SK-N-SH (cell line): ENCODE measurements at places on chromosomes 7 and 10. TPM values are rescaled to one million over a fixed set of nuclear protein-coding genes. Genes with fewer than 3 reads are reported as not detected.

DNA sequence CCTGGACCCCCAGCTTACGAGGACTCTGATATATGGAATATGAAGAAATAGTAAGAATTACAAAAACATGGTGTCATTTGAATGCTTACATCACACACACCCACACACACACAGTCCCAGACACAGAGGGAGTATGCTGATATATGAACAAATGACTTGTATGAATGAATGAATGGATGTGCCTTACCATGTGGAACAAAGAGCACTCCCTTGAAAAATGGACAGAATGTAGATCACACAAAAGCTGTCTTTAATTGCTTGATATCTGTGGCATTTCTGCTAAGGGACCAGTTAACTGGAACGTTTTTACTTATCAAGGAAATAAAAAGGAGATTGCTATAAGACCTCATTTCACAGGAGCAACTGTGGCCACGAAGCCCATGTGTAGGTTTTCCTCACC is 46.0 kb downstream of the PRTFDC1 start:
- H3K27me3 ChIP-seq: no peaks in the 10 kb centered on the region
- no peak for DNase-seq
- H3K4me1 ChIP-seq: peaks cover 3% of the 10 kb centered on the region; the same call in 1 of the 2 replicates
- H3K4me3 ChIP-seq: no peak overlapping the region

GRCh38 chr7:95527776-95528250 is 42.1 kb downstream of the ASB4 start:
- H3K4me1 ChIP-seq: no peaks in the 10 kb centered on the region
- no peak for DNase-seq
- no peaks in the 10 kb centered on the region for H3K36me3 ChIP-seq
- H3K27ac ChIP-seq: no peak overlapping the region

- H3K36me3 ChIP-seq: no peaks in the 10 kb centered on the region; the same call in 1 of the 2 replicates
- no peaks in the 10 kb centered on the region for H3K27me3 ChIP-seq
- no peak for DNase-seq
- H3K27ac ChIP-seq: no peak overlapping the region
Measured at GRCh38 chr7:132095111-132095765, 481.0 kb downstream of the PLXNA4 start.

DNA sequence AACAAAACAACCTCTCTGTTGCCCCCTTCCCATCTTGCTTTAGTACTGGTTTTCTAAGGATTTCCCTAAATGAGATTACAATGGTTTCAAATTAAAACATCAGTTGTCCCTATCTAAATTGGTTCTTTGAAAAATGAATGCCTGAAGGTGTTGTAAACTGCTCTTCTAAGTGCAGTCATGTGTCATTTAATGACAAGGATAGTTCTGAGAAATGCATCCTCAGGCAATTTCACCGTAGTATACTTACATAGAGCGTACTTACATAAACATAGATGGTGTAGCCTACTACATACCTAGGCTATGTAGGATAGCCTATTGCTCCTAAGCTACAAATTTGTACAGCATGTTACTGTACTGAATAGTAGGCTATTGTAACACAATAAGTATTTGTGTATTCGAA is 278.1 kb downstream of the MAGI2 start:
- no peaks in the 10 kb centered on the region for H3K36me3 ChIP-seq
- DNase-seq: no peak
- no peaks in the 10 kb centered on the region for H3K27me3 ChIP-seq
- H3K27ac ChIP-seq: no peak overlapping the region
- H3K4me1 ChIP-seq: no peaks in the 10 kb centered on the region
- H3K4me3 ChIP-seq: no peak overlapping the region

GRCh38 chr7:100544967-100545359 is 6.0 kb downstream of the AGFG2 start:
- H3K27me3 ChIP-seq: no peaks in the 10 kb centered on the region
- H3K4me1 ChIP-seq: peaks cover 44% of the 10 kb centered on the region
- H3K27ac ChIP-seq: peak overlapping the region; percentile 89
- H3K4me3 ChIP-seq: no peak overlapping the region
- no peak for DNase-seq

DNA sequence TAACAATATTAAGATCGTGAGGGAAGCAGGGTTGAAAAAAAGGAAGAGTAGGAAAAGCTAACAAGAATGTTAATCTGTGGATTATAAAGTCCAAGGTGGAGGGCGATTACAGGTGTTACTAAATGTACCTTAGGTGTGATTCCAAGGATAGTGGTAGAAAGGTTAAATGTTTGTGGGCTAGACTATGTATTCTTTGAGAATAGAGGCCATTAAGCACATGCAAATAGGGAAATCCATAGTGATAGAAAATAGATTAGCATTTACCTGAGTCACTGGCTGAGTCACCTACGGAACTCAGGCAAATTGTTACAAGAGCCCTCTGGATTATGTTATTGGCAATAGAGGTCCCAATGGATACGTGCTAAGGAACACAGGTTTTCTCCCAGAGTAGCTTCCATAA is 9.0 kb downstream of the MGAM2 start:
- peaks cover 34% of the 10 kb centered on the region; the same call in 1 of the 2 replicates for H3K27me3 ChIP-seq
- no peak for DNase-seq

- peaks cover 34% of the 10 kb centered on the region for H3K4me1 ChIP-seq
- no peak overlapping the region for H3K27ac ChIP-seq
- H3K4me3 ChIP-seq: no peak overlapping the region
- DNase-seq: no peak
- H3K27me3 ChIP-seq: no peaks in the 10 kb centered on the region
Measured at GRCh38 chr10:24446739-24447138, 237.8 kb downstream of the KIAA1217 start.

- H3K4me1 ChIP-seq: no peaks in the 10 kb centered on the region
- DNase-seq: no peak
- H3K27me3 ChIP-seq: no peaks in the 10 kb centered on the region
- H3K4me3 ChIP-seq: no peak overlapping the region
Measured at GRCh38 chr10:72637398-72637857, 11.5 kb upstream of the MICU1 start.

DNA sequence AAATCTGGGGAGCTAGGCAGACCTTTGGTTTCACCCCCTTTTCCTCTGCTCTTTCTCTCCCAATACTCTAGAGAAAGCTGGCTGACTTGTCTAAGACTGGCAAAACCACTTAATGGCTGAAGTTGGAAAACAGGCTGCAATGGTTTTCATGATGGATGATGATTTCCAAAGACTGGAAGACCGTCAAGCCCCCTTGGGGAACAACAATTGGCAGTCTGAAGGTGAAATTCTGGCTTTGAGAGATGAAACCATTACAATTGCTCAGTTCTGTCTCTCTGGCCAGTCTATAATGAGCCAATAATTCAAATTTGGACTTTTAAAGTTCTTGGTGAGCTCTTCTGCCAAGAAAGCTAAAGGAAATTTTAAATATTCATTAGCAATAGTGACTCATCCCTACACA is 680.5 kb downstream of the PARD3 start:
- H3K4me3 ChIP-seq: no peak overlapping the region
- no peaks in the 10 kb centered on the region for H3K36me3 ChIP-seq
- peak overlapping the region; percentile 31; the same call in 1 of the 2 replicates for H3K27ac ChIP-seq
- H3K27me3 ChIP-seq: no peaks in the 10 kb centered on the region

DNA sequence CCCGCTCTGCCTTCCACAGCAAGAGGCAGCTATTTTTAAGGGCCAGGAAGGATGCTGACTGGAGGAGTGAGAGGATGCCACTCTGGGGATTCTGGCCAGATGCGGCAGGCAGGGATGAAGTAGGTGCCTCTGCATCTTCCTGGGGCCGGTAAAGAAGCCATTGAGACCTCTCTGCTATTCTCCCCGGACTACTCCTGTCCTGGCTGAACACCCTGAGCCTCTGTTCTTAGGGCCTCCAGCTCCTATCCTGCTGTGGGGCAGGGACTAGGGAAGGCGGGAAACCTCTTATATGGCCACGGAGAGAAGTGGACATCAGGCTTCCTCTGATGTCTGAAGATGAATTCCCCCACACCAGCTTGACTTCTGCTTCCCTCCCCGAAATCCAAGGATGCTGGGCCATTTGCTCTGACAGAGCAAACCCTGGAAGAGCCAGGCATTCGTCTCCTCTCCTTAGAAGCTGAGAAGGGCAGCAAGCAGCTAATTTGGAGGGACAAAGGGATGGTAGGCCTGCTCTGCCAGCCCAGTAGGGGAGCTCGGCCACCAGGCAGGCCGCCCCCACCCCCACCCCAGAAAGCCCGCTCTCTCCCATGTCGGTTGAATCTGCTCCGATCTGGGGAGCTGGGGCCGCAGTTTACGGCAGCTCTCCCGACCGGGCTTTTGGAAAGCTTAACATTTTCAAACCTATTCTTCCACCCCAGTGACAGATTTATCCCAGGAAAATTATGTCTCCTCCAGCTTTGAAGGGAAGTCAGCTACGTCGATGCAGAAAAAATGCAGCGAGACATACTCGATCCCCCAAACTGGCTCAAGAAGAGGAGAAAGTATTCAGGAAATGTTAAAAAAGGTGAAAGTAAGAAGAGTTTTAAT is 2.8 kb downstream of the FGF8 start:
- H3K27me3 ChIP-seq: no peaks in the 10 kb centered on the region
- no peak overlapping the region for H3K27ac ChIP-seq
- no peaks in the 10 kb centered on the region for H3K4me1 ChIP-seq
- H3K36me3 ChIP-seq: no peaks in the 10 kb centered on the region; the same call in 1 of the 2 replicates

GRCh38 chr10:75127471-75127870 is 16.0 kb downstream of the SAMD8 start:
- H3K4me3 ChIP-seq: no peak overlapping the region
- H3K36me3 ChIP-seq: peaks cover 3% of the 10 kb centered on the region; the same call in 1 of the 2 replicates
- H3K27ac ChIP-seq: peak overlapping the region; percentile 42; the same call in 1 of the 2 replicates
- no peak for DNase-seq

GRCh38 chr7:18347170-18347569 is 148.4 kb upstream of the HDAC9 start:
- no peak for DNase-seq
- H3K27ac ChIP-seq: no peak overlapping the region
- no peaks in the 10 kb centered on the region; the same call in 1 of the 2 replicates for H3K27me3 ChIP-seq
- no peak overlapping the region for H3K4me3 ChIP-seq

GRCh38 chr7:24732646-24733413 is 24.4 kb downstream of the GSDME start:
- DNase-seq: no peak
- H3K27me3 ChIP-seq: no peaks in the 10 kb centered on the region
- H3K4me3 ChIP-seq: no peak overlapping the region

GRCh38 chr7:149662591-149663095 is 110.7 kb downstream of the ZNF467 start:
- no peaks in the 10 kb centered on the region for H3K4me1 ChIP-seq
- H3K36me3 ChIP-seq: no peaks in the 10 kb centered on the region
- H3K27me3 ChIP-seq: no peaks in the 10 kb centered on the region
- no peak overlapping the region for H3K4me3 ChIP-seq
- no peak overlapping the region for H3K27ac ChIP-seq

- H3K27ac ChIP-seq: peak overlapping the region; percentile 76
- H3K4me3 ChIP-seq: no peak overlapping the region
- H3K27me3 ChIP-seq: no peaks in the 10 kb centered on the region
- no peak for DNase-seq
- no peaks in the 10 kb centered on the region for H3K36me3 ChIP-seq
Measured at GRCh38 chr7:17661982-17662585, 278.2 kb downstream of the SNX13 start.

GRCh38 chr10:123380491-123381085 is 226.4 kb downstream of the BUB3 start:
- no peaks in the 10 kb centered on the region; the same call in 1 of the 2 replicates for H3K4me1 ChIP-seq
- H3K4me3 ChIP-seq: no peak overlapping the region
- no peaks in the 10 kb centered on the region for H3K36me3 ChIP-seq
- H3K27ac ChIP-seq: no peak overlapping the region
- DNase-seq: peak; percentile 58
- no peaks in the 10 kb centered on the region for H3K27me3 ChIP-seq

GRCh38 chr10:109972372-109973001 is 35.3 kb upstream of the ADD3 start:
- no peak for DNase-seq
- peaks cover 70% of the 10 kb centered on the region for H3K4me1 ChIP-seq
- no peak overlapping the region for H3K4me3 ChIP-seq
- no peaks in the 10 kb centered on the region for H3K27me3 ChIP-seq
- no peaks in the 10 kb centered on the region for H3K36me3 ChIP-seq
- H3K27ac ChIP-seq: peak overlapping the region; percentile 81

DNA sequence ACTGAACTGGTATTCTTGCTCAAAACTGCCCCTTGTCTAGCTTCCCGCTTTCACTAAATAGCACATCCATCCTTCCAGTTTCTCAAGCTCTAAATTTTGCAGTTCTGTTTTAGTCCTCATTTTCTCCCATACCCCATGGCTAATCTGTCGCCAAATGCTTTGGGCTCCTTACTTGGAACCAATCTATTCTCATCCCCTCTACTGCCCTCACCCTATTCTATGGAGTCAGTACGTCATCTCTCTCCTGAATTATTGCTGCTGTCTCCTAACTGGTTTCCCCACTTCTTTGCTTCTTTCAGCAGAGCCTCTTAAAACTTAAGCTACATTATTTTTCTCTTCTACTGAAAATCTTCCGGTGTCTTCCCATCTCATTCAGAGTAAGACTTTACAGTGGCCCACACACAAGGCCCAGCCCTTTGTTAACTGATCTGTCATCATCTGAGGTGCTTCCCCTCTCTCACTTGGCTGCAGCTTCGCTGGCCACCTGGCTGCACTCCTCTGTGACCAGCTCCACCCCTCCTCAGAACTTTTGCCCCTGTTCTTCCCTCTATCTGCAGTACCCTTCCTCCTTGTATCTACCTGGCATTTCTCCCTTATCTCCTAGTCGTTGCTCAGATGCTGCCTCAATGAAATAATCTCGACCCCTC is 9.9 kb downstream of the STARD3NL start:
- no peak for DNase-seq
- H3K4me3 ChIP-seq: no peak overlapping the region

DNA sequence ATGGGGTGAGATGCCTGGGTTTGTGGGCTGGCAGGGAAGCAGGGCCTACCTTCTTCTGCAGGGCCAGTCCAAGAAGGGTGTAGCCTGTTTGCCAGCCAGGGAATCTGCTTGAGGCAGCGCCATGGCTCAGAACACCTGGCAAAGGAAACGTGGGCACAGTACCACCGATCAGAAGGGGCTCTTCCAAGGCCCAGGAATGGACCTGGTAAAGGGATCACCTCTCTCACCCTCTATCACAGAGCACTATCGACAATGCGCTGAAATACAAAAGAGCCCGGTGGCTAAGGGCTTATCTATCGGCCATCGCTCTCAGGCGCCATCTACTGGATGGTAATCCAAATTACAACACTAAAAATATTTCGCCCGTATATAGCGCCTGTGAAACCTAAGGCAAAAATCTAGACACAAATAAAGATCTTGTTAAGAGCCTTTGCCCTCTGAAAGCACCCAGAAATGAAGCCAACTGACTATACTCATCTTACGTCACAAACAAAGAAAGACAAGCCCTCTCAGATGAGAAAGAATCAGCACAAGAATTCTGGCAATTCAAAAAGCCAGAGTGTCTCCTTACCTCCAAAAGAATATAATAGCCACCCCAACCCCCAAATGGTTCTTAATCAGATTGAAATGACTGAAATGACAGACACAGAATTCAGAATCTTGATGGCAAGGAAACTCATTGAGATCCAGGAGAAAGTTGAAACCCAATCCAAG is 217.8 kb upstream of the HPS1 start:
- H3K36me3 ChIP-seq: no peaks in the 10 kb centered on the region
- H3K27me3 ChIP-seq: no peaks in the 10 kb centered on the region
- peak; percentile 20 for DNase-seq
- H3K4me3 ChIP-seq: no peak overlapping the region

The PROSER2 gene
- 0.86 and 0.95 TPM in 2 replicates for polyA plus RNA-seq

The NEUROG3 gene
- not detected in 2 replicates for polyA plus RNA-seq

The ZNF853 gene
- 15.9 and 17.6 TPM in 2 replicates for polyA plus RNA-seq

The OR2A42 gene
- polyA plus RNA-seq: not detected in 2 replicates
